ENCODE measurements at places on chromosomes 2 and 18.
A peak's percentile ranks its signal among the peaks of the same experiment; 100 is the strongest.

DNA sequence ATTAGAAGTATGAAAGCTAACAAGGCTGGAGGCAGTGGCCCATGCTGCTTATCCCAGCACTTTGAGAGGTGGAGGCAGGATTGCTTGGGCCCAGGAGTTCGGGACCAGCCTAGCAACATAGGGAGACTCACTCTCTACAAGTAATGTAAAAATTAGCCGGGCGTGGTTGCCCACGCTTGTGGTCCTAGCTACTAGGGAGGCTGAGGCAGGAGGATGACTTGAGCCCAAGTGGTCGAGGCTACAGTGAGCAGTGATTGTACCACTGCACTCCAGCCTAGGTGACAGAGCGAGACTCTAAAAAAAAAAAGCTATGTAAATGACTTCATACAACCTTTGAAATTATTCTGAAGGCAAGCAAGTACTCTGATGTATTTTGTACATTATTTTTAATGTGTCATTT, 1.5 kb downstream of the RMDN2 start:
- DNase-seq = no peak

DNA sequence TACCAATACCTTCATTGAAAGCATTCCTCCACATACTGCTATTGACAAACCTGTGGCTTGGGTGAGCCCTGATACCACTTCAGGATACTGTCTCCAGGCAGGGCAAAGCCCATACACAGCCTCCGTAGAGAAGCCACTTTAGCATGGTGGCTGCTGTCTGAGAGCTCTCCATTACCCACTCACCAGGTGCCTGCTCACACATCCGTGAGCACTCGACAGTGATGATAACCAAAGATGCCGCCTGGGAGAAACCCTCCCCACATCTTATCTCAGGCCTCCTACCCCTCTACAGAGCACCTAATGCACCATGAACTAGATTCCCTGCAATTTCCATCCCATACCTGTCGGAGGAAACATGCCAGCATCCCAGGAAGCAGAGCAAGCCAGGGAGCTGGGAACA, 57.6 kb upstream of the KLHL29 start:
- DNase-seq = no peak

GRCh38 chr2:179237209-179237946, 27.3 kb downstream of the SESTD1 start:
- DNase-seq = no peak

GRCh38 chr2:208294482-208295024, 28.5 kb downstream of the PIKFYVE start:
- DNase-seq = no peak

DNA sequence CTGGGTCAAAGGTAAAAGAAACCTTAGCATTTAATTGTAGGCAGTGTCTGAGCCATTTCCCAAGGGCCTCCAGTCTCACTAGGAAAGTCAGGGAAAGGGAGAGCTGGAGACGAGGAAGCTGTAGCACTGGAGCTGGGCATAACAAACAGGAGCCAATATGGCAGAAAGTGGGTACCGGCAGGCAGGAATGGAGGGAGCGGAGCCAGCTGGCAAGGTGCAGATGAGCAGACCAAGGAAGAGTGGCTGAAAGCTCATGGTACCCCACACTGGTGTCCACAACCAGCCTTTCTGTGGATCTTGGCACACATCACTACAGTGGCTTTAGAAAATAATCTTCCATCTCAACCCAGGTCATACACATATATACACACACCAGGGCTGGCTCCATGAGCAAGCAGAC, 40.0 kb downstream of the ANKRD44 start:
- DNase-seq = no peak

- DNase-seq = no peak
Observed at GRCh38 chr2:218066926-218067515, 2.0 kb upstream of the RUFY4 start.

- DNase-seq = no peak
Observed at GRCh38 chr2:60215386-60215901, 338.0 kb downstream of the BCL11A start.

- no peak for DNase-seq
Observed at GRCh38 chr2:151757861-151758260, 23.6 kb upstream of the NEB start.

DNA sequence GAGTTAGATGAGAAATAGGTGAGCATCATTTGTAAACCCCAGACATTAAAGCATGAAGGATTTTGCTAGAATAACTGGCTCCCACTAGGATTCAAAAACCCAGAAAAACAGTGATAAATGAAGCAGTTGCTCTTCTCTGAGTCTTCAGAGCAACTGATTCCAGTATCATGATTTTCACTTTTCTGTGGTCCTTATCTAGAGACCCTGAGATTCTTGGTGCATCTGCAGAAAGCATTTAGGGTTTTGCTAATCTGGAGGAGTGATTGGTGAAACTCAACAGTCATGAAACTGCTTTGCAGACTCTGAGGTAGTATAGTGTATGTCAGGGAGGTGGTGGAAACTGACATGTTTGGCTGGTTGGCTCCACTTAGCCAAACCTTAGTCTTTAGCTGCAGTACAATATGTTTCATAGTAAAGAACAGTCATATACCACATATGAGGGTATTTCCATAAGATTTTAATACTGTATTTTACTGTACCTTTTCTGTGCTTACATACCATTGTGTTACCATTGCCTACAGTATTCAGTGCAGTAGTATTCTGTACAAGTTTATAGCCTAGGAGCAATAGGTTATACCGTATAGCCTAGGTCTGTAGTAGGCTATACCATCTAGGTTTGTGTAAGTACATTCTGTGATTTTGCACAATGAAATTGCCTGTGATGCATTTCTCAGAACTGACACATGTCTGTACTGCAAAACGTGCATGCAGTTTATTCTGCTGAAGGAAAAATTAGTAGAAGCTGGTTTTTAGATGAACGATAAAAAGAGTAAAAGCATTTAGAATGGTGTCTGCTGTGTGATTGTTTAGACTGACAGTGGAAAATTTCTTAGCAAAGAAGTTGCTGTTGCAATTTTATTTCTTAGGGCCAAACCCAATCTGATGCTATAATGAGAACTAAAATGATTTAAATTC, 23.8 kb downstream of the EML4 start:
- DNase-seq = no peak

DNA sequence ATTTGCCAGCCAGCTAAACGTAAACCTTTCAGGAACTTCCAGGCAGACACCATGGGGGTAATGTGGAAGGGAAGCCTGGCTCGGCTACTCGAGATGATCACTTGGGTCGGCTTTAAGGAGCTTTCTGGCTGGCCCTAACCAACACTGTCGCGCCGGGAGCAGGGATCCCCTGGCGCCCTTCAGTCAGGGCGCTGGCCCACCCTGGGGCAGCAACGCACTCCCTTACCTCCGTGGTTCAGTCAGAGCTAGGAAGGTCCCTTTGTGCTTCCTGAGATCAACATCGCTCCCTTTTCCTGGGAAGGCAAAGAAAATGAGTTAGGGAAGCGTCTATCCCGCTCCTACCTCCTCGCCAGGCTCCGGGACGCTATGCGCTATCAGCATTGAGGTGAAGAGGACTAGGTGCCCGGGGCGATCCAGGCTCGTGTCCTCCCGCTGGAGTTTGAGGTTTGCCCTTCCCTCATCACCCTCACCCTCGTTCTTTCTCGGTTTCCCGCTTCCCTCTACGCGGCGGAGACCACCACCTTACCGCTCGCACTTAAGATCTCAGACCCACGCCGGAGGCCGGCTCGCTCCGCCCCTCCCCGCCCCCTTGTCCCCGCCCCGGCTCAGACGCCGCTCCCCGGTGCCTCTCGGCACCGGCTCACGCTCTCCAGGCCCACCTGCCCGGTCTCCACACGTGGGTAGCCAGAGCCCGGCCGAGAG, 449 bp upstream of the ATRAID start:
- no peak for DNase-seq

DNA sequence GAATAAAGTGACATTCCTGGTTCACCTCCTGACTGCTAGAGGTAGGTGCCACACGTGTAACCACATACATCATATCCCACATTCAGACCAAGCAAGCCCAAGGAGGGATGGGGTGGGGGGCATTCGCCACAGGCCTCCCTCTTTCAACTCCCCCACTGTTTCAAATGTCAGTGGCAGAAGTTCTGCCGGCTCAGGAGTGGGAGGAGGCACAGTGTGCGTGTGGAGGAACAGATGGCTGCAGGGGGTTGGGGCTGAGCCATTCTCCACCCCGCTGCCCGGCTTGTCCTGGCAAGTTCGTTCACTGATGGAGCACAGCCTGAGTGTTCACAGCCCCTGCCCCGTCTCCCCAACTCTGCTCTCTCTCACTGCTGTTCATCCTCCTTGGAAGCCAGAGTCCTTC, 75.4 kb upstream of the TANC1 start:
- DNase-seq = no peak

GRCh38 chr18:31591628-31592027, at the start of gene TTR:
Gene TTR (plus strand): TSS chr18:31591877. CDS start chr18:31591903, 26 bp downstream.
- DNase-seq = no peak

GRCh38 chr2:137316075-137316474, 550.7 kb downstream of the THSD7B start:
- DNase-seq = no peak

- DNase-seq = no peak
Observed at GRCh38 chr2:121454549-121455090, 76.1 kb upstream of the RNU4ATAC start.

DNA sequence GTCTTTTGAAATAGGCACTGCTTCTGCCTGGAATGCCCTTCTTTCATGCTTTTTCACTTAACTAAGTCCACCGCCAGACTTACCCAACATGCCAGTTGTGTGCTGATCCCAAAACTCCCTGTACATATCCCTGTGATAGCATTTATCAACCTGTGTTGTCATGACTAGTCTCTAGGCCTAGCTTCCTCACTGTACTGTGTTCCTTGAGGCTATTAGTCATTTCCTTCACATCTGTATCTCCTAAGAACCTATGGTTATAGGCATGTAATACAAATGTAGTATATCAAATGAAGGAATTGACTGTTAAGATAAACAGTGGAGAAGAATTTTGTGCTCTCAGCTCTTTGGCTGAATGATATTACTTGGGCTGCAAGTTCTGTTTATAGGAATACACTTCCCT, 184.3 kb downstream of the CYRIA start:
- DNase-seq = no peak

DNA sequence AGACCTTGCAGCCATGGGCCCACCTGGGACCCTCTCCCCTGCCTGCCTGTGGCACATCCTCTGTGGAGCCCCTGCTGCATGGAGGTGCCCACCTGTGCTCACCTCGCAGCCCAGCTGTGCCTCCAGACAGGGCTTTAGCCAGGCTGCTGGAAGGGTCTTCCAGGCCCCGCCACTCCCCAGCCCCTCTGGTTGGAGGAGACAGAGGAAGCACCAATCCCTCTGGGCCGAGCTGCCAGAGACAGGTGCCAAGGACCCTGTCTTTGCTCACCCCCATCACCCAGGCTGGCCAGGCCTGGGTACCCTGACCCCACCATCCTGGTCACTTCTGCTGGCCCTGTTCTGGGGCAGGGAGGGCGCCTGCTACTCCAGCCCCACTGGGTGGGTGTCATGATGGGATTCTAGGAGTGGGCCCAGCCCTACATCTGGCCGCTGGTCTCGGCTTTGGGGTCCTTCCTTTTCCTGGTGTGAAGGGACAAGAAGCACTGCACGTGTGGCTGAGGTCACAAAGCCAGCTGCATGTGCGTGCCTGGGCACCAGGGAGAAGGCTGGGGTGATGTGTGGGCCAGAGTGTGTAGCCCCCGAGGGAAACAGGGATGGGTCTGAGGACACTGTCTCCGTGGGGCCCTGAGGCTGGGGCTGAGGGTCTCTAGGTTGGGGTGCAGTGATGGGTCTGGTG, 9.3 kb upstream of the NEU4 start:
- DNase-seq = no peak

DNA sequence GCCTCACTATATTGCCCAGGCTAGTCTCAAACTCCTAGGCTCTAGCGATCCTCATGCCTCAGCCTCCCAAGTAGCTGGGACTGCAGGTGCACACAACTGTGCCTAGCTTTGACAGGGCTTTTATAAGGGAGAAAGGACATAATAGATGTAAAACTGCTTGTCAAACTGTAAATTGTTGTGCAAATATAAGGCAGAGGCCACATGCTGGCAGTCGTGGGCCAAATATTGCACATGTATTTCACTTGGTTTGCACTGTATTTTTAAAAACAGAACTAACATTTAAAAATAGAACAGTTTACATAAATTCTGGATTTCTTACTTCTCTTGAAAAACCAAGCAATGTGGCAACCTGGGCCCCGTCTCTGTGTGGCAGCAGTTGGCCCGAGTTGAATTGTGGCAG, 31.2 kb upstream of the MYO3B start:
- DNase-seq = no peak

- DNase-seq = peak; percentile 37
Observed at GRCh38 chr2:164992818-164993217, 37.5 kb upstream of the SLC38A11 start.

- no peak for DNase-seq
Observed at GRCh38 chr2:224242561-224242960, 159.3 kb downstream of the FAM124B start.

DNA sequence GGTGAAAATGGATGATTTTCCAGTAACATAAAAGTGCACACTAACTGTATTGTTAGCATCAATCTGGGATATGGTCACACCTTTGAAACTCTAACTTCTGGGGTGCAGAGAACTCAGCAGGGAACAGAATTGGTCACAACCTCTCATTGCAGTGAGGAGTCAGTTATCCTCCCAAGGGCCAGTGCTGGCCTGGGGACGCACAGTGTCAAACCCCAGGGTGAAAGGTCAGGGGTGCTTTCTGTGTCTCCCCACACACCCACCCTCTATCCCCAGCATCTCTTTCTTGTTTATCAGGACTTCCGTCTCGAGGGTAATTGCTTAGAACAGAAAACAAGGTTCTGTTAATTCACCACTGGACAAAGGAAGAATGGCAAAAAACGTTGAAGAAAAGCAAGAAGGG, 208.7 kb downstream of the DLGAP1 start:
- no peak for DNase-seq

DNA sequence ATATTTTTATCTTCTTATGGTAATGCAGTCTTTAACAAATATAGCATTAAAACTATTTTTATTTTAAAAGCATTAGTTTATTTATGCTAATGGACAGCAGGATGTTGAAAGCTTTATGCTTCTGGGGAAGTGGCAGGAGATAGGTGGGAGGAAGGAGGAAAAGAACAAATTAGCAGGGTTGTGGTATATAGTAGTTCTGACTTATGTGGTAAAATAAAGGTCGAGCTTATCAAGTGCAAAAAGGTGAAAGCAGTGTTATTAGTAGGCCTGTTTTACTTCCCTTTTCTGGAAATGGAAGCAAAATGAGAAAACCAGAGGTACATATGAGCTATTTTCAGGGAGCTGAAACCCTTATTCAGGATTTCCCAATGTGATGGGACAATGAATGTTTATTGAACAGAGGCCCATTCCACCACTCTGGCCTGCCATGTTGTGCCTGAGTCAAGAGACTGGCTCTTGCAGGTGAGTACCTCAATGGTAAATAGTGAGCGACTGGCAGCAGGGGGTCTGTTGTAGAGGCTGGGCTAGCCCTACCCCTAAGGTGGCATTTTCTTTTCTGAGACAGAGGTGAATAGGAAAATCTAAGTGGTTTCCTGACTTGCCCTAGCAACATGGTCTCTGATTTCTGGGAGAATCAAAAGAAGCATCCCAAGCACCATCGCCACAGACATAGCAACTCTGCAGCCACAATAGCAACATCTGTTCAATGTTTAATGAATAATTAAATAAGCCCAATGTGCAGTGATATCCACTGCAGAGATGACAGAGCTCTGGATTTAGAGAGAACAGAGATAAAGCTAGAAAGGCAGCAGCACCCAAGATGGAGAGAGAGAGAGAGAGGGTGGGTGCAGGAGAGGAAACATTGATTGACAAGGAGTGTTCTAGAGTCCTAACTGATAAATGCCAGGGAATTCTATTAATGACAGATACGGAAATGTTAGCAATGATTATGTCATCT, 119.7 kb downstream of the UPP2 start:
- DNase-seq = no peak

All from CD4-positive, alpha-beta T cell treated with Interleukin-15 for 4 hours (primary cell).